ENCODE measurements at places on chromosomes 12 and 14.

DNA sequence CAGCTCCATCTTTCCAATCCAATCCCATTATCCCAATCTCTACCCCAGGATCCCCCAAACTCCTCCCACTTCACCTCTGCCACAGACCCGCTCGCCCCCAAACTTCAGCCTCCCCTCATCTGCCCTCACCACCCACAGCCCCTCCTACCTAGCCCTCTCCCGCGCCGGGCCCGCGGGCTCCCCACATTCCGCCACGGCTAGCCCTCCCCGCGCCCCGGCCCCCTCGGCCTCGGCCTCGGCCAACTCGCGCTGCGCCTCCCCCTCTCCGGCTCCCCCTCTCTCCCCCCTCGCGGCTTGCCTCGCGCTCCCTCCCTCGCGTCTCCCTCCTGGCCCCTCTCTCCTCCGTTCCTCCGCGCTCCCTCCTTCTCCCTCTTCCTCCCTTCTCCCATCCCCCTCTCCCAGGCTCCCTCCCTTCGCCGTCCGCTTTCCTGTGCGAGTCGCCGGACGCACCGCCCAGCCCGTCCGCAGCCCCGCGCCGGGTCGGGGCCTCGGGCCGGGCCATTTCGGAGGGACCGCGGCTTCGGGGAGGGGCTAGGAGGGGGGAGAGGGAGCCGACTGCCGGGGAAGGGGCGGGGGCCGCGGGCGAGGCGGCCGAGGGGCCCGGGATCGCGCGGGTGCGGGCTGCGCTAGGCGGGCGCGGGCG lies at the start of gene ATN1:
Gene ATN1, plus strand, starts transcription at position 581 of the 643 bp plus-strand sequence. CDS start 6,043 bp downstream, outside the sequence.
- DNase-seq: peak; percentile 77

DNA sequence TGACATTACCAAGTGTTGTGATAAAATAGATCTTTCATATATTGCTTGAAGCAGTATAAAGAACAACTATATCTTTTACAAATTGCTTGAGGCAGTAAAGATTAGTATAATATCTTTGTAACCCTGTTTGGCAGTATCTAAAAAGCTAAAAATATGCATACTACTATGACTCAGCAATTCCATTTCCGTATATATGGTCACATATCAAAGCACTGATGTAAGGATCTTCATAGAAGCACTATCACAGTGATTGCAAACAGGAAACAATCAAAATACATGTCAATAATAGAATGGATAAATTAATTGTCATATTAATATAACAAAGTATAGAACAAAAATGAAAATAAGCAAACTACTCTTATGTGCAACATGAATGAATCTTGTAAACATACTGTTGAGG lies 158.4 kb upstream of the IGF1 start:
- no peak for DNase-seq

DNA sequence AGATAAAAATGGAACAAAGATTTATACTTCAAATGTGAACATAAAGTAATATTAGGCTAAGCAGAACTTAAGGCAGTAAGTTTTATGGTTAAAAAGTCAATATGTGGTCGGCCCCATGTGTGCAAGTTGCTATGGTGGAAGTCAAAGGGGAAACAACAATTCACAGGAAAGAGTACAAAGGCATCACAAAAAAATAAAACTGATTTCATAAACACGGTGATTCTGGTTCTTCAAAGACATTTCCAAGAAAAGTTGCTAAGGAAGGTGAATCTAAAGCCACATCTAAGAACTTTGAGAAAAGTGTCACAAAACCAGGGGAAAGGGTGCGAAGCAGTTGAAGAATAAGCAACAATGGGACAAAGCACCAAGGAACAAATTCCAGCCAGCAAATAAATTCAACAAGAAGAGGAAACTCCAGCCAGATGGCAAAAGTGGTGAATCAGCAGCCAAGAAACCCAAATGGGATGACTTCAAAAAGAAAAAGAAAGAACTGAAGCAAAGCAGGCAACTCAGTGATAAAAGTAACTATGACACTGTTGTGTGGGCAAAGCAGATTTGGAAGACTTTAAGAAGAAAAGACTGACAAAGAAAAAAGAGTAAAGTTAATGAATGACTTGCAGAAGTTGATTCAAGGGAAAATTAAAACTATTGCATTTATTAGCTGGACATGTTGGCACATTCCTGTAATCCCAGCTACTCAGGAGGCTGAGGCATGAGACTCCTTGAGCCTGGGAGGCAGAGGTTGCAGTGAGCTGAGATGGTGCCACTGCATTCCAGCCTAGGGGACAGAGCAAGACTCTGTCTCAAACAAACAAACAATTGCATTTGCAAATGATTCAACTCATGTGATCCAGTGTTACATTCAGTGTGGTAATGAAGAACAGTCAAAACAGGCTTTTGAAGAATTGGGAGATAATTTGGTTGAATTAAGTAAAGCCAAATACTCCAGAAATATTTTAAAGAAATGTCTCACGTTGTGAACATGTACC lies 19.5 kb downstream of the PTGDR start:
- DNase-seq: no peak

GRCh38 chr14:75127903-75128595 lies 1.2 kb upstream of the NEK9 start:
- DNase-seq: no peak

GRCh38 chr12:2129076-2129475 lies 76.3 kb downstream of the CACNA1C start:
- peak; percentile 77 for DNase-seq

DNA sequence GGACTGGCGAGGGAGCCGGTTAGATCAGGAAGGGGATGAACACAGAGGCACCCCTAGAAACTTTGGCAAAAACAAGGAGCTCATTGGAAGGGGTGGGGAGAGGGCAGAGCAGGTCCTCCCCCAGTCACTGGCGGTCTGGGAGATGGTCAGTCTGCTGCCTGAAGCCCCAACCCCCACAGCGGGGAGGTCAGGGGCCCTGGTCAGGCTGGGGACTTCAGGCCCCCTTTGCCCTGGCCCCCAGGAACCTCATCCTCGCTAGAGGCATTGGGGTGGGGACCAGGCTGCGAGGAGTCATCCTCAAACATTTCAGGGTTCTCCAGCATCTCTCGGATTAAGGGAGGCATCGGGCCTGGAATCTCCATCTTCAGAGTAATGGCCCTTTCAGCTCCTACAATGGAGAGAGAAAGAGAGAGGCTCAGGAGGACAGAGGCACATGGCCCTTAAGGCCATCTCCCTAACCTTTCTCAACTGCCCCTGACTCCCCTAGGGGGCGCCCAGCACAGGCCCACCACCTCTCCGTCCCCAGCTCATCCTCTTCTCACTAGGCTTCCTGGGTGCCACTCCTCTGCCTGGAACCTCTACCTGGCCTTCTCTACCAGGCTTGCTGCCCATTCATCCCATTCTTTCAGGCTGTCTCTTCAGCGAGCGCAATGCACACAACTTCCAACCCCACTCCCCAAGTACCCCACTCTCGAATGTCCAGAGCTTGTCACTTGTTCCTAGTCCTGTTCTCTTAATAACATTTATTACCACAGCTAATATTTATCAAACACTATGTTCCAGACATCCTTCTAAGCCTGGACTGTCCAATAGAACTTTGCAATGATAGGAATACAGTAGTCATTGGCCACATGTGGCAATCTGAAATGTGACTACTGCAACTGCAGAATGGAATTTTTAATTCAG lies 4.7 kb upstream of the ITGB7 start:
- DNase-seq: no peak

All from HCEC 1CT (cell line).